NT2/D1 (cell line): ENCODE measurements at places on chromosomes 11 and 22.

DNA sequence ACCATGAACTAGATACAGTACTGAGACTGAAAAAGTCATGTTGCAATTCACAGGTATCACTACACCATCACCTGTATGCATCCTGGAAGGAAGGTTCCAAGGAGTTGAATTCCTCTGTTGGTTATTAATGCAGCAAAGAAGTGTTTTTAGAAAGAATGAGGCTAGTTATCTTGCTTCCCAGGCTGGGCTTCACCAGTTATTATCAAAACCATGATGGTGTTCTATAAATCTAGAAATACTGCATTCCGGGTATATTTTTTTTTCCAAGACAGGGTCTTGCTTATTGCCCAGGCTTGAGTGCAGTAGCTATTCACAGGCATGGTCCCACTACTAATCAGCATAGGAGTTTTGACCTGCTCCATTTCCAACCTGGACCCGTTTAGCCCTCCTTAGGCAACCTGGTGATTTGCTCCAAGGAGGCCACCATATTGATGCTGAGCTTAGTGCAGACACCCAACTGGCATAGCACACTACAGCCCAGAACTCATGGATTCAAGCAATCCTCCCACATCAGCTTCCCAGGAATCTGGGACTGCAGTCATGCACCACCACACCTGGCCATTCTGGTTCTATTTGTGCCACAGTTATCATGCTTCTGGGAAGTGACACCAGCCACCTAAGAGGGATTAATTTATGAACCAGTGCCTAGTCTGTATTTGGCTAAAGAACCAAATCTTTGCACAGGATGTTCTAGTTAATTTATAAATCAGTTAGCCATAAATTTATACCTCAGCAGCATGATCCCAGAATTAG lies 1.6 kb upstream of the MPEG1 start:
- no peak for DNase-seq

DNA sequence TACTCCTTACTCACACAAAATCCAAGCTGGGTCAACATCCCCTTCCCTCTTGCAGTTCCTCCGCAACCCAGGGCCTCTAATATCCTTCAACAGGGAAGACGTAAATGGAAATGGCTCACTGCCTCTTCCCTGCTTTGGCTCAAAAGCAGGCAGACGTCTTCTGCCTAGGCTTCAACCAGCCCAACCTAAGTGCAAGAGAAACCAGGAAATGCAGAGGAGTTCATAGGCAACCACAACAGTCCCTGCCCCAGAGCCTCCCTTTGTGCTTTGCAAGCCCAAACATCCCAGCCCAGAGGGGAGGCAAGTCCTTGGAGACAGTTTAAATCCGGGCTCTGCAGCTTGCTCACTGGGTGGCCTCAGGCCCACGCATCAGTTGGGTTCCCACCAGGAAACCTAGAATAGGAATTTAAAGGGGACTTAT lies 33.3 kb downstream of the CD6 start:
- DNase-seq, result peak; percentile 40

GRCh38 chr11:27837895-27838563 lies 137.8 kb upstream of the BDNF start:
- DNase-seq, result no peak

DNA sequence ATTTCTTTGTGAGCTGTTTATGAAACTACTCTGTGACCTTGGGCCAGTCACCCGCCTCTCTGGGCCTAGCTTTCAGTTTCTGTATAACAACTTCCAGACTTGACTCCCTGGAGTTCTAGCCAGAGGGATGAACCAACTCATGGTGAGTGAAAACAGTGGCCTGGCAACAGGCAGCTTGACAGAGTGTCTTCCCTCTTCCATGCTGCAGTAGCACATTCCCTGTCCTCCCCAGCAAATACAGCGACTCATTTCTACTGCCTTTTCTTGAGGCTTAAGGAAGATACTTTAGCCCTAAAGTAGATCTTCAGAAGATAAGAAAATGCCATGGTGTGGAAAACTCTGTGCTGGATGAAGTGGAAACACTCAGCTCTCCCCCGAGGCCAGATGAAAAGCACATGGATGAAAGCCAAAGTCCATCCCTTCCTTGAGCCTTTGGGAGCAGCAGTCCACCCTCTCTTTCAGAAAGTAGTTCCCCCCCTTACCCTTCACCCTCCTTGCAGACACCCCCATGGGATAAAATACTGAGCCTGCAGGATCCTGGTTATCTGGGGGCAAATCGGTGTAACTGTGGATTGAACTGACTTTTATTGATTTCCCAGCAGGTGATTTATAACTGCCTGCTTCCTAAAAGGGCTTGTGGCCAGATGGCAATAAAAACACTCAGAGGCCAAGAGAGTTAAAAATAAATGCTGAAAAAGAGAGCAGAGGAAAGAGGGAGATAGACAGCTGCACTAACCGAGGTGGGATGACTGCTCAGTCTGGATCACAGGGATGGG lies 24.1 kb downstream of the IRAG1 start:
- no peak for DNase-seq

GRCh38 chr11:30159546-30159945 lies 71.3 kb upstream of the FSHB start:
- no peak for DNase-seq

- no peak for DNase-seq
Measured at GRCh38 chr11:14857621-14858020, 34.4 kb downstream of the CYP2R1 start.

- no peak for DNase-seq
Measured at GRCh38 chr11:37404231-37404630, 806.2 kb upstream of the RAG2 start.

DNA sequence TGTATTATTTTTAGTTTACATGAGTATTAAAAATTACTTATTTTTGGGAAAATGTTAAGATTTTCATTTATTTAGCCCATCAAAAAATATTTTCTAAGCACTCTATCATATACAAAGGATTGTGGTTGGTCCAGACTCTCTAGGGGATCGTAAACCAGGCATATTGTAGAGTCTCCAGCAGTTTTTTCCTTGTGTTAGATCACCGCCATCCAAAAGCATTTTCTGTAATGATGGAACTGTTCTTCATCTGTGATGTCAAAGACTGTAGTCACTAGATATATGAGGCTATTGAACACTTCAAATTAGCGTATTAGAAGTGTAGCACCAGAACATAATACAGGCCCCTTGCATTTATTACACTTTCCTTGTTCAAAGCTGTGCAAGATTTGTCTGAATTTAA lies 154.9 kb downstream of the SBF2 start:
- no peak for DNase-seq

DNA sequence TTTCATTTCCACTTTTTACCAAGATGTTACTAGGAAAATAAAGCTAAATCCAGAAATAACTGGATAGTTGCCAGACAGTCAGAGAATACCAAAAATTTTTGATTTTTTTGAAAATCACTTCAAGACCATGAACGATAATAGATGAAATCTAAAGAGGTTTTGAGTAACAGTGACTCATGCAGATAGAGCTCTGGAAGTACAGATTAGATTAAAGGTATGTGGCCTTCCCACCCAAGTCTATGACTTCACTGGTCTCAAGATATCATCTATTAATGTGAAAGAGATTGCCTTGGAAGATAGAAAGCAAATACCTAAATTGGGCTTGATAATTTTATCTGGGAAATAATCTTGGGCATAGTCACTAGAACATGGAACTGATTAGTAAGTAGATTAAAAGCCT lies 415.9 kb downstream of the METTL15 start:
- no peak for DNase-seq

DNA sequence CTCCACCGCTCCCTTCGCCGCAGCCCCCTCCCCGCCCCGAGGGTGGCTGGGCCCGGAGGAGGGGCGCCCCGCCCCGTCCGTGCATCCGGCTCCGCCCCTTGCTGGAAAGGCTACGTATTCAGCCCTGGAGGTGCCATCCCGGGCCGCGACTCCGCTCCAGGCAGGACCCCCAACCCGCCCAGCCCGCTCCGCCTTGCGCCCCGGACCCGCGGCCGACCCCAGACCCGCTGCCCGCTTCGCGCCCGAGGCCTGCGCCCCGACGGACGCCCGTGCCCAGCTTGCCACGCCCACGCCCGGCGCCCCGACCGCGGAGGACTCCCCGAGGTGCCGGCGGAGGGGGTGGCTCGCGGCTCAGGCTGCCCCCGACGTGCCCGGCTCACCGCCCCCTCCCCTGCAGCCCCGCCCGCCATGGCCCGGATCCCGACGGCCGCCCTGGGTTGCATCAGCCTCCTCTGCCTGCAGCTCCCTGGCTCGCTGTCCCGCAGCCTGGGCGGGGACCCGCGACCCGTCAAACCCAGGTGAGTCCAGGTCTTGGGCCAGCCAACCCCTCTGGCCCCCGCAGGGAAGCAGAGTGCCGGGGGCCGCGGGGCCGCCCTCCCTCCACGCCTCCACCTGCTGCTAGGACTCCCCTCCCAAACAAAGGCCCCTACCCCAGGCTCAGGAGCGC lies at the start of gene ADM2:
Gene ADM2, plus strand, starts transcription at position 104 of the 667 bp plus-strand sequence. Its CDS starts 305 bp downstream, at position 409.
- no peak for DNase-seq

DNA sequence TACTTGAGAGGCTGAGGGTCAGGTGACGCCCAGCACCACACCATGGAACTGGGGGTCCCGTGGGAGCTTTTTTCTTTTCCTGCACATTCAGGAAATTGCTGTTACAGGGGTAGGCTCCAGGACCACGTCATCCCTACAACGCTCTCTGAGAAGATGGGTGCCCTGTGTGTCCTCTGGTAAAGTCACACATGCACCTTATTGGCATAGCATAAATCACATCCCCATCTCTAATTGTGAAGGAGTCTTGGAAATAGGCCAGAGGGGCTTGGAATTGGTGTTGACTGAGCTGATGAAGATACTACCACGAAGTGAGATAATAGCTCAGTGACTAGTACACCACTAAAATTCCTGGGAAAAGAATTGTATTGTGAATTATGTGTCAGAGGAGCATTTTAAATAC lies 57.6 kb downstream of the TNRC6B start:
- DNase-seq, result no peak

GRCh38 chr11:71238941-71239340 lies 13.4 kb downstream of the SHANK2 start:
- no peak for DNase-seq

DNA sequence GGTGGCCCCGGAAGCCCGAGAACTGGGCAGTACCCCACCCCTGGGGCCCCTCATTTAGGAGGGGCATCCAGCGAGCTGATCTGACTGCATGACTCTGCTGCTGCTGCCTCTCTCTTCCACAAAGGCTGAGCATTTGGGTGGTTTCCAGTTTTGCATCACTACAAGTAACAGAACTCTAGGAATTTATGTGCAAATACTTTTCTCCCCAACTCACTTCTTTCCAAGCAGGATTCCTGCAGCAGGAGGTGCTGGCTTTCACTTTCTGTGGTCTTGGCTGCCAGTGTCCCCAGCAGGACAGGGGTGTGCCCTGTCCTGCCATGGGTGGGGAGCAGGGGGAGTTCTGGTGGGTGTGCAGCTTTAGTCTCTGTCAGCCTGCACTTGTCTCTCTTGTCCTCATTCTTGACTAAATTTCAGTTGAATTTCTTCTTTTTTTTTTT lies 21.2 kb downstream of the UPB1 start:
- peak; percentile 36 for DNase-seq

DNA sequence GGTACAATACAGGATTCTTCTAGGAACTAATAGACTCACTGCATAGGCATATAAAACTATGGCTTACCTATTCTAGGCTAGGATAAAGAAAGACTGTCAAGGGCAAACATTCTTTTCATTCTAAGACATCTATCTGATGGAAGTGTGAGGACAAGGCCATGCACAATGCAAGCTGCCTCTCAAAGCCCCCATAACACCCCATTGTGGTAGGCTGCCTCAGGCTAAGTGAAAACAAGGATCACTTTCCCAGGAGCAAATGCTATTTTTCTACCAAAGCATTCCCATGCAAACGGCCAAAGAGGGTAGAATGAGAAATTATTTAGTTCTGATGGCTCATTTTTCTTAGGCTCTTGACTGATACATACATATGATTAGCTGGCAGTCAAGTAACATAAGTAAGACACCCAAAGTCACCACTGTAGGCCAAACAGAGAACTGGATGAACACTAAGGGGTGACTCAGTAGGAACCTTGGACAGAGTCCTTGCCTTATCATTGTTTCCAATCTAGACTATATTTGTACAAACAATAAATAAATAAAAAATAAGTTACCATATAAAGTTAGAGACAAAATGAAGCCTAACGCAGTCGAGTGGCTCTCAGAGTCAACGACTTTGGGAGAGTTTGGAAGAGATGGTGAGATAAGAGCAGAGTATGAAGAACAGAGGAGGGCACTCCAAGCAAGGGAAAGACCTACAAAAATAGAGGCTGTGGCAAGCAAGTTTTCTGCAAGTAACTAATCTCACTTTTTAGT lies 303.6 kb downstream of the SBF2 start:
- DNase-seq, result no peak

DNA sequence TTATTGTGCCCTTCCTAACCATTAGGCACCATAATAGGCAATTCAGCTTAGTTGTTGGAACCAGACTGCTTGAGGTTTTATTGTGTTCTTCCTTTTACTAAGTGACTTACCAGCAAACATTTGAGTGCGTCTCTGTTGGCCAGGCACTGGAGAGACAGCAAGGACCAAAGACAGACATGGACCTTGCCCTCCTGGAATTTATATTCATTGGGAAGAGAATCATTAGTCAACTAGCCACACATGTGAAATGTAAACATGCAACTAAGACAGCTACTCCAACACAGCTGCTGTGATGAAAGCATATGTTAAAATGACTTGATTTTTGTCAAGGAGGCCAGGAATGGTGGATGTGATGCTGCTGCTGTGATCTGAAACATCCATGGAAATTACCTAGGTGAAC lies 106.4 kb downstream of the TRAF6 start:
- DNase-seq, result no peak

GRCh38 chr22:16968218-16968595 lies 39.8 kb downstream of the GAB4 start:
- DNase-seq, result no peak

- no peak for DNase-seq
Measured at GRCh38 chr22:41478891-41479521, 10.1 kb downstream of the ACO2 start.

DNA sequence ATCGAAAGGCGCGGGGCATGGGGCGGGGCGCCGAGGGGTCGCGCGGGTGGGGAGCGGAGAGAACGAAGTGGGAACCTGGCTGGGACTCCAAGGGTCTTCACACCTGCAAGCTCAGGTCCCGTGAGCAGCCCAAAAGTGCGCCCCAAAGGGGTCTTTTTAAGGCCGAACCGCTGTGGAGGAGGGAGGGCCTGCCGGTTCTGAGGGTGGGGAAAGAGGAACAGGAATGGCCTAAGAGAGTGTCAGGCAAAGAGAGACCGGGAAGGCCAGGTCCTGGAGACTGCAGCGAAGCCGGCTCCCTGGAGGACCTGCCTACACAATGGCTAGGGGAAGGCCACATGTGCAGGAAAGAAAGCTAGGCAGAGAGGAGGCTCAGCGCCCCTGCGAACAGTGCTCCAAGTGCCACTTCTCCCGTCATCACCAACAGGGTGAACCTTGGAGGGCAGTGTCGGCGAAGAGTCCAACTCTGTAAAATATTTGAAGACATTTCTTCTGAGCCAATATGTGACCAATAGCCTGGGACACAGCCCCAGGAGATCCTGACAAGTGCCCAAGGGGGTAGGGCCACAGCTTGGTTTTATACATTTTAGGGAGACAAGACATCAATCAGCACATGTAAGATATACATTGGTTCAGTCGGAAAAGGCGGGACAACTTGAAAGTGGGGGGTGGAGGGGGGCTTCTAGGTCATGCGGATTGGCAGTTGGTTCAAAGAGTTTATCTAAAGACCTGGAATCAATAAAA lies 710 bp upstream of the DGCR2 start:
- no peak for DNase-seq

- no peak for DNase-seq
Measured at GRCh38 chr11:96290631-96291030, 52.4 kb downstream of the MAML2 start.

- no peak for DNase-seq
Measured at GRCh38 chr22:31652088-31652487, 9.9 kb downstream of the PISD start.

- DNase-seq, result no peak
Measured at GRCh38 chr22:38966942-38967341, 9.5 kb downstream of the APOBEC3A start.

- no peak for DNase-seq
Measured at GRCh38 chr11:110470716-110471115, 41.0 kb downstream of the FDX1 start.
